ENCODE measurements at places on chromosomes 7 and 10.

- DNase-seq, result no peak
These were observed 1.9 kb upstream of the HOXA5 start for GRCh38 chr7:27145165-27145913.

DNA sequence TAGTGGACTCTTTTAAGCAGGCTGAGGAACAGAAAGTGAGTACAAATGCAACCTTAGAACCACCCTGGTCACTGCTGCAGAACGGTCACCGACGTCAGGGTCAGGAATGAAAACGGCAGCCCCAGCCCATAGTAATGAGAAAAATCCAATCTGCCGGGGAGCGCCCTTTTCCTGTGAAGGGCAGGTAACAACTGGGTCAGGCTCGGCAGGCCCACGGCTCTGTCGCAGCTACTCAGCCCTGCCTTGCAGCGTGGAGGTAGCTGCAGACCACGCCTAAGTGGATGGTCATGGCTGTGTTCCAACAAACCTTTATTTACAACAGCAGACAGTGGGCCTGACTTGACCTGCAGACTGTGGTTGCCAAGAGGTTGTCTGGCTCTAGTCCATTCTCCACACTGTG lies 563.2 kb downstream of the DNAJB6 start:
- DNase-seq, result no peak

- no peak for DNase-seq
These were observed 52.2 kb downstream of the STEAP1B start for GRCh38 chr7:22447762-22448161.

DNA sequence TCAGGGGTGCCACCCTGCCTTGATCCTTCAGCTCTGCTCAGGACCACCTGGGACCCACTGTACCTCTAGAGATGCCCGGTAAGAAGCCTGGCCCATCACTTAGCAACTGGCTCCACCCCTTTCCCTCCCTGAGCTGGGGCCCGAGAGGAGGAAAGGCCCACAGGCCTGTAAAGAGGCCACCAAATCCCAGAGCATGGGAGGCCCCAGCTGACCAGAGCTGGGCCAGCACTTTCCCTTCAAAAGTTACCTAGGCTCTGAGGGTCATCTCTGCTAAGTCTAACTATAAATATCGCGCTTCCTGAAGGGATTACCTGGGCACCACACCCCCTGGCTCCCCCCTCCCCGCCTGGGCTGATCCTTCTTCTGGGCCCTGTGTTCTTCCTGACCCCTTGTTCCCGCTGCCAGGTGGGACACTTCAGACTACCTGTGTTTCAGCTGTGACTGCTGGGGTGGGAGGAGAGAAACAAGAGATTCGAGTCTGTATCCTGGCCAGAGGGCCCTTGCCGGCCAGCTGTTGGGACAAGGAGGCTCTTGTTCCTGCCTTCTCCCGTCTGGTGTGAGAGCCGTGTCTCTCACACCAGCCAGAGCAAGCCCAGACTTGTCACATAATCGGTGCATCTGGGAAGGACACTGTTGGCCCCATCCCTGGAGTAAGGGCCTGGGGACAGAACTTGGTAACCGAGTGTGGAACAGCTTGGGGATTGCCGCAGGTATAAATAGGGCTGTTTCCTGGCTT lies 22.8 kb upstream of the ANKRD2 start:
- DNase-seq, result no peak

- DNase-seq, result peak; percentile 75
These were observed at the start of gene UPP1 for GRCh38 chr7:48089046-48090003. Gene UPP1 (plus strand): TSS chr7:48089265. CDS start chr7:48094784, 5,519 bp downstream.

GRCh38 chr7:121558288-121558687 lies 162.2 kb upstream of the FAM3C start:
- DNase-seq, result no peak

- DNase-seq, result no peak
These were observed 66.5 kb downstream of the DIP2C start for GRCh38 chr10:623014-623413.

DNA sequence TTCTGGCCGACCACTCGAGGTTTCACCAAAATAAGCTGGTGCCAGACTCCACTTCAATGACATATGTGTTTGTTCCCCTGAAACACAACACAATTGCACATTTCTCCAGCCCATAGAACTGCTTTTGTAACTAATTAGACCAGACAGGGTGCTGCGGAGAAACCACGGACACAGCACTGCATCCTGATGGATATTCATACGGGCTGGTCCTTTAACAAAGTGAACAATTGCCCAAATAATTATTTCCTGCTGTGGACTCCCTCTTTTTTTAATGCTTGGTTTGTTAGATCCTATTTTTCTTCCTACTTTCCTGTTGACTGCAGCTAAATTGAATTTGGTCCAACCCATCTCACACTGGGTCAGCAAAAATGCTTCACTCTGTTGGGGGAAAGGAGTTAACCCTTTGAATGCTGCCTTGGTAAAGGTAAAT lies 198.6 kb upstream of the BMPER start:
- no peak for DNase-seq

- no peak for DNase-seq
These were observed 87.7 kb downstream of the TNS3 start for GRCh38 chr7:47493976-47494911.

DNA sequence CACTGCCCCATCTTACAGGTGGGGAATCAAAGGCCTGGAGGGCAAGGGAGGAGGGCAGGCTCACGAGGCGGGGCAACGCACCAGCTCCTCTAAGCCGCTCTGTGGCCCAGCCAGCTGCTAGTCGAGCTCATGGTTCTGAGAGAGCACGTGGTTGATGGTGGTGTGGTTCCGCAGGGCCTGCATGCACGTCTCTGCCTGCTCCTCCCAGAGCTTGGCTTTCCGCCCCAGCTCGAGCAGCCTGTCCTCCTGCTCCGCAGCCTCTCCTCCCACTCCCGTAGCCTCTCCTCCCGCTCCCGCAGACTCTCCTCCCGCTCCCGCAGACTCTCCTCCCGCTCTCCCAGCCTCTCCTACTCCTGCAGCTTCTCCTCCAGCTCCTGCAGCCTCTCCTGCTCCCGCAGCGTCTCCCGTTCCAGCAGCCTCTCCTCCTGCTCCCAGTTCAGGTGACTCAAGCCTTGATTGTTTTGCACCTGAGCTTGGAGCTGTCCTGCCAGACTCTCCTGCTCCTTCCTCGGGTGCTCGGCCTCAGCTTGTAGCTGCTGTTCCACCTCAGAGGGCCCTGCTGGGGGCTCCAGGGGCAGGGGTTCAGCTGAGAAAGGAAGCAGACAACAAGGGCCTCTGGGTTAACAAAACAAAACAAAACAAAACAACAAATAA lies 19.1 kb upstream of the MTPAP start:
- DNase-seq, result no peak

- no peak for DNase-seq
These were observed 160.1 kb downstream of the COL28A1 start for GRCh38 chr7:7375538-7375937.

DNA sequence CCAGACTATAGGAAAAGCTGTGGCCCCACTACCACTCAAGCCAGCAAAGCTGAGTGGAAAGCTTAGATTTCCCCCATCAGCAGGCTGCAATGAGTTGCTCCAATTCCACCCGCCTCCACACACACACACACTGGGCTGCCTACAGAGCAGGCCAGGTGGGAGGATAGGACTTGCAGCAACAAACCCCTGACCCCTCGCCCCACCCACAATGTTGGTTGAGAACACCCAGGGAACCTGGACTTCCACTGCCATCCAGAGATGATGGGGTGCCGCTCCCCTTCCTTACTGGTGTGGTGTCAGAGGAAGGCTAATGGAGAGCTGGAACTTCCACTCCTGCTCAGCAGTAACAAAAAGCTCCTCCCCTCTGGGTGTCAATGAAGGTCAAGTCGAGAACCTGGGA lies 16.8 kb upstream of the PLEKHA1 start:
- no peak for DNase-seq

- DNase-seq, result no peak
These were observed 3.9 kb upstream of the CSGALNACT2 start for GRCh38 chr10:43134126-43134905.

GRCh38 chr10:124152139-124153022 lies 59.0 kb upstream of the CHST15 start:
- peak; percentile 65 for DNase-seq

DNA sequence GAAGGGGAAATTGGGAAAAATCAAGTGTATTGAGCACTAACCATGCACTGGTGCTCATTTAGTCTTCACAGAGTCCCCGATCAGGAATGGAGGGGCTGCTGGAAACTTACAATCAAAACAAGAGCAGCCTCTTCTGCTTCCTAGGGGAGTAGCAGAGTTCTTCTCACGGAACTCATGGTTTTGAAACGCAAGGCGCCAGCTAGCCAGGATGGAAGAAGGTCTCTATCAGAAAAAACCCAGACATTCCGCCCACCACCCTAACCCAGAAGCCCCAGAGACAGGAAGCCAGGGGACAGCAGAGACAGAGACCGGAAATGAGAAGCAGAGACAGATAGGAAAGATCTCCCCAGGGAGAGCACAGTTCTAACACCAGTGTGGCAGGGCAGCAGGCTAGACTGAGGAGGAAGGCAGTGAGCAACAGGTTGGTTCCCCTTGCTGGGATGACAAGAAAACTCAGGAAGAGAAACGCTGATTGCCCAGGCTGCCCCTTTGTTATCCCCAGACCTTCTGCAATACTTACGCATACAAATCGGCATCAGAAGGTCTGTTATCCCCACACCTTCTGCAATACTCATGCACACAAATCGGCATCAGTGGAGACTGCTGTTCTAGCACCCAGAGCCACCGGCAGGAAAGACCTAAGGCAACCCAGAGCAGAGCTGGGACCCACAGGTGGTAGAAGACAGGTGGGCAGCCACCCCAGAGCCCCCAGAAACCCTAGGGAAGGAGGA lies 99.2 kb downstream of the CPXM2 start:
- no peak for DNase-seq

GRCh38 chr7:142422621-142423020 lies 164.8 kb upstream of the PRSS58 start:
- DNase-seq, result no peak

DNA sequence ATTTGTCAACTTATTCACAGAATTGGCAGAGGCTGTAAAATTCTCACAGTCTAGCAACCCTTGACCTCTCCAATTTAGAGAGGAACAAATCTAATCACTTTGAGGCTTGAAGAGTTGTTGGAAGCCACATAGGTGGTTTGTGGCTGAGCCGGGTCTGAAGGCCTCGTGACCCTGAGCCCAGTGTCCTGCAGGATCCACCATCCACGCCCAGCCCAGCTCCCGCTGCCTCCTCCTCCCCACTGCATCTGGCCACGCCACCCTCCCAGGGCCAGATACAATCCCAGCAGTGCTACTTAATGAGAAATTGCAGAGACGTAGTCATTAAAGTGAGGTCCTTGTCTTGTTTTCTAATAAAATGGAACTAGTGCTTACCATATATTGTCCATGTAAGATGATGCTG lies 81.4 kb upstream of the SHH start:
- DNase-seq, result no peak

DNA sequence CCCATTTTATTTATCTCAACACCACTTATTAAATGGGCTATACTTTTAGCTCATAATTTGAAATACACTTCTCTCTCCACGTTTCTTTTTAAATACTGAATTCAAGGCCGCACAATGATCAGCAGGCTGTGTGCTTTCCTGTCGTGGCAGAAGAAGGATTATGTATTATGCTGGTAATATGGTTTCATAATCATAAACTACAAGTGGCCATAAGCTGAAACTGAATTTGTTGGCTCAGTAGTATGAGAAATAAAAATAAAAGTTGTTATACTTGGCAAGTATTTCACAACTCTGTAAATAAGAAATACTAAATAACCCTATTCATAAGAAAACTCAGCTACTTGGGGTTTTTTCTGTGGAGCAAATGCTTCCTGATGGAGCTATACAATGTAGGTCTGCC lies 313.6 kb downstream of the DOCK4 start:
- no peak for DNase-seq

DNA sequence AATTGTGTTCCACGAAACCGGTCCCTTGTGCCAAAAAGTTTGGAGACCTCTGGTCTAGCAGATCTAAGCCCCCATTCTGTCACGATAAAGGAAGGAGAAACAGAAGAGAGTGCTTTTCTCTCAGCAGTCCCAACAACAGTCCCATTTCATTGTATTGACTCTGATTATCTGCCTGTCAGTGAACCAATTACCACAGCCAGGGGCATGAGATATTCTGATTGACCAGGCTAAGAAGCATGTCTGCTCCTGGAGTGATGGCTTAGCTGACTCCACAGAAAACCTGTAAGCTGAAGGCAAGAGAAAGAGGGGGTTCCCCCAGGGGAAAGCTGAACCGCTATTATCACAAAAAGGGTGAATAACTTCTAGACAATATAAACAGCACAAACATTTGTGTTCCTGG lies 765.4 kb downstream of the SORCS1 start:
- no peak for DNase-seq

GRCh38 chr7:25663877-25664276 lies 435.6 kb upstream of the NPVF start:
- DNase-seq, result no peak

DNA sequence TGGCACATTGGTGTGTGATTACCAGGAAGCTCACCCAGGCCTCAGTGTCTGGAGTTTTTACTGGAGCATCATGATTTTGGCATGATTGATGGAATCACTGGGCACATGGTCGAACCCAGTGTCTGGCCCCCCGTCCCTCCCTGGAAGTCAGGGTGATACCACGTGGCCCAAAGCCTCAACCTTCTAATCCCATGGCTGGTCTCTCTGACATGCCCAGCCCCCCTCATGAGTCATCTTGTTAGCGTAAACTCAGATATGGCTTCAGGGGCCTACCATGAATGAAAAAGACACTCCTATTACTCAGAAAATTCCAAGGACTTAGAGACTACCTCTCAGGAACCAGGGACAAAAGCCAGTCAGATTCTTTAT lies 109.3 kb downstream of the GRK5 start:
- DNase-seq, result no peak

DNA sequence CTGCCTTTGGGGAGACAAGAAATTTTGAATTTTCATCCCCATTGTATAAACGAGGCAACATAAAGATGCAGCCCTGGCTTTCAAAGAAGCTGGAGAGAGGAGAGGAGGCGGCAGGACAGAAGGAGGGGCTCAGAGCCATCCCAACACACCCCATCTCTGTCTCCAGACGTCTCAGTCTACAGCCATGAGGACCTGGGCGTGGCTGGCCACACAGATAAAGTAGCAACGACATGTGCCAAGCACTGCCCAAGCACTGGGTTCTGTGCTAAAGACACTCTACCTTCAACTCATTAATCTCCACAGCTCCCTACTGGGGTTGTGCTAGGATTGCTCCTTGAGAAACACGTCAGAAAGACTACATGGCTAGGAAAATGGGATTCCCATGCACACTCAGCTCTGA lies 65.2 kb downstream of the DLG5 start:
- DNase-seq, result no peak

DNA sequence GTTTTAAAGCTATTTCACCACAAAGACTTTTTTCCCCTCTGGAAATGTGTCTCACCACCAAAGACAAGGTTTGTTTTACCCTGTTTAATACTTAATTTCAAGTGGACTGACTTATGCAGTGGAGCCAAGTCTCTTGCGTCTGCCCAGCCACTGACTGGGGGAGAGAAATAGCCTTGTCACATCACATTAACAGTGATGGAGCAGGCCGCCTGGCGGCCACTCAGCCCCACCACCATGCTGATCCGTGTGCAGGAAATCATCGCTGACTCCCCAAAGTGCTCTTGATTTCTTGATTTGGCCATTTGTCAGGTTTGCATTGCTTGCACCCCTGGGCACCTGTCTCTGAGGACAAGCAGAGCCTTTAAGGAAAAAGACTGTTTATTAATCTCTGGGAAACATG lies 334.1 kb downstream of the GLRX3 start:
- no peak for DNase-seq

GRCh38 chr10:132848951-132849545 lies 63.1 kb upstream of the NKX6-2 start:
- no peak for DNase-seq
